Ureter (tissue), 1 donor: ENCODE measurements at places on chromosomes 12 and 14. TPM values are rescaled to one million over a fixed set of nuclear protein-coding genes. Genes with fewer than 3 reads are reported as not detected.

GRCh38 chr14:99459481-99460100 lies 21.1 kb downstream of the SETD3 start:
- DNase-seq: no peak

BHLHE41 gene
- 186 TPM for total RNA-seq

DNA sequence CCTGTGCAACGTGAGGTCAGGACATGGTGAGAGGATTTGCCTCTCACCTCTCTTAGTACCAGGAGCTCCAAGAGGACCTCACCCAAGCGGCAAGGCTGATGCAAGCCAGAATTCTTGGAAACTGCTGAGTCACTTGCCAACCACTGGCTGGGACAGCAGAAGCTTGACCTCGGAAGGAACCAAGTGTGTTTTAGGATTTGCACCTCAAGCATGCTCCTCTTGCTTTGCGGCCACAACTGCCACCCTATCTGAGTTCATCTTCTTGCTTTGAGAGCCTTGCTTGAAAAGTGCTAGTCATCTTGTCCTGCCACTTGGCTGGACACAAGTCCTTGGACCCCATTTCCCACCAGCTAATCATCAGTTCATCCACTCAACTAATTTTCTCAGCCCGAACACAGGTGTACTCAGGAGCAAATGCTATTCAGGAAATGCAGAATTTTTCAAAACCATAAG lies 195.8 kb downstream of the SLC25A21 start:
- DNase-seq: no peak

DNA sequence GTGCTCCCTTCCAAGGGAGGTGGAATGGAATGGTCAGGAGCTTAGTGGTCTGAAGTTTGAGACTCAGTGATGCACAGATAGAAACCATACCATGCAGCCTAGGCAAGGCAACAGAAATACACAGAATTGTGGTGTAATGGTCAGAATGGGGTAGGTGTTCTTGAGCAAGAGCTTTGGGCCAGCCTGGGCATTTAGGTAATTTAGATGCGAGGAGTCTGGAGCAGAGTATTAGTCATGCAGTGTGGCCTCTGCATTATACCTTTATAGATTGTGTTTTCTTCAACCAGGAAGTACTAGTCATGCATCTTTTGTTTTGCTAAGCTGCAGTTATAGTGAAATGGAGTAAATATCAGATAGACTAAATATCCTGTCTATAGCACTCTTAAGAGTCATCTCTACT lies 118.3 kb downstream of the DAAM1 start:
- DNase-seq: no peak

GRCh38 chr12:57517187-57517586 lies 3.1 kb downstream of the DDIT3 start:
- DNase-seq: no peak

DNA sequence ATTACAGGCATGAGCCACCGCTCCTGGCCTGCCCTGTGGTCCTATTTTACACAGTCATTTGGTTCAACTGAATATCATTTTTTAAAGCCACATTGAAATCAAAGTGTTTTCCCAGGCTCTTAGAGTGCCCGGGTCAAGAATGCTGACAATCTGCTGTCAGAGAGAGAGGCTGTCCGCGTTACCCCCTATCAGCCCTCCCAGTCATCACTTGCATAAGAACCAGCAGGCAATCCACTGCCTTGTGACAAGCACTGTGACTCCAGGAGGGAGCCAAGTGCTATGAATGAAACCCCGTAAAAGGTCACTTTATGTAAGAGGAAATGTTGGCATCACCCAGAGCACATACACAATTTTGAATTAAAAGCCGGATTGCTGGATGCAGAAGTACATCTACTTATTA lies 13.5 kb downstream of the PHLDA1 start:
- no peak for DNase-seq

- no peak for DNase-seq
These were observed 54.2 kb downstream of the TGFB3 start for GRCh38 chr14:75927564-75928087.

DNA sequence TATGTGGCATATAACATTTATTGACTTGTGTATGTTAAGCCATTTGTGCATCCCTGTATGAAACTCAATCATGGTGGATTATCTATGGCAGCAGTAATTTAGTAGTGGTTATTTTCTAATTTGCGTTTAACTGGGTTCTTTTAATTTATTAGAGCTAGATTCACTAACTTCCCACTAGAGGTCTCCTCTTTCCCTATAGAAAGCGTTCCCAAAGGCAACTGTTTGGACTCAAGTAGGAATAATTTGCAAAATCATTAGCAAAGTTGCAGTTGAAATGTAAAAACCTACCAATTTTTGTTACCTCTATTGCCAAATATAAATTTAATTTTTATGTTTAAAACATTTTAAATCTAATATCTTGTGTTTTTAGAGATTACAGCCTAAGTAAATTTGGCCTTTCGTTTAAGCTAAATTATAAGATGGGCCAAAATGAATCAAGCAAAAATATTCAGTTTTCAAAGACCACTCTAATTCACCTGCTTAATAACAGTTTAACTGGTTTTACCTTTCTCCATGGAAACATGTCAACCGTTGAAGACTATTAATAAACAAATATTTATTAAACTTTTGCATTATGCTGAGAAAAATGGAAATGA lies 6.0 kb downstream of the DMAC2L start:
- no peak for DNase-seq

DNA sequence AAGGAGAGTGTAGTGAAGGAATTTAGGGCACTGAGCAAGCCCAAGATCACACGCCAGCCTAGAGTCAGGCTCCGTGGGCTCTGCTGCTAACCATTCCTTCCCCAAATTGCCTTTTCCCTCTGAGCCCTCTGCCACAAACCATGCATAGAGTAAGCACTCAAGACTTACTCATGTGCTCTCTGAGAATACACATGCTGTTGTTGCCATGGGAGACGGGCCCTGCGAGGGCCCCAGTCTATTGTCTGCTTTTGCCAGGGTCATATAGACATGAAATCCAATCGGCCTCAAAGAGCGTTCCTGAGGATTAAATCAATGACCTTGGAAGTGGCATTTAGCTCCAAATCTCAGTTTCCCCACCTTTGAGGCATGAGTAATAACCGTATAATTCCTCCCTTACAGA lies 48.7 kb upstream of the WSCD2 start:
- no peak for DNase-seq

OR4N2 gene
- total RNA-seq: not detected

- DNase-seq: no peak
These were observed 19.4 kb downstream of the KRT85 start for GRCh38 chr12:52347551-52348510.

- DNase-seq: no peak
These were observed 54.2 kb upstream of the GZMB start for GRCh38 chr14:24688030-24688658.

EPYC gene
- not detected for total RNA-seq

DNA sequence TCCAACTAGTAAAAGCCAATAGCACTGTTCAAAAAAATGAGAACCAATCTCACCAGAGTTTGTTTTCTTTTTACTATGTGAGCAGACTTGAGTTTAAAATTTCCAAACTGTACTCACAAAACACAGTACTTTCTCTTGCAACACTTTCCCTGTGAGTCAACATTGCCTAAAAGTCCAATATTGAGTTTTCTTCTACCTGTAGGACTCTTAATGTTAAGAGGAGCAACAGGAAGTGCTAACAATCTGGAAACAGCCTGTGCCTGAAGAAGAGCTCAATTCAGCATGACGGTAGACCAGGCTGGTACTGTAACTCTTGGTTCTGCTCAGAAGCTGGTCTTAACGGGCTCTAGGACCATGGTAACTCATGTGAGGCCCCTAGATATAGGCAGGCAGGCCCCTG lies 144.3 kb downstream of the MED13L start:
- DNase-seq: no peak

DNA sequence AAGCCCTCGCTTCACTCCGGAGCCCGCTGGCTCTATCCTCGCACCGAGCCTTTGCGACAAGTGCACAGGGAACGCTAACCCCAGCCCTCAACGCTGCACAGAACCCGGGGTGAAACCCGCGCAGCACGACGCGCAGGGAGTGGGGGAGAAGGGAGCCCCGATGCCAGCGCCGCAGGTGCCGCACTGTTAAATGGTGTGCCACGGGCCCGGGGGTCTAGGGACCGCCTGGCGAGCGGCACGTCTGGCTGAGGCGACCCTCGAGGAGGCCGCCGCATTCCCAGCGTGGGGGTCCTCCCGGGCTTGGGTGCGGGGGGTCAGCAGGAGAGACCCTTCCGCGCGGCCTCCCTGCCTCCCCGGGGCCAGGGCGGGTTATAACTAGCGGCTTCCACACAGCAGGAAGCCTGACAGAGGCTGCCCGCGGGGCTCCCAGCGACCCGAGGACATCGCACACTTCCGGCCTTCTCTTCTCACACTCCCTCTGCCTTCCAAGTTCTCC lies 23.8 kb upstream of the LRTM2 start:
- no peak for DNase-seq

DNA sequence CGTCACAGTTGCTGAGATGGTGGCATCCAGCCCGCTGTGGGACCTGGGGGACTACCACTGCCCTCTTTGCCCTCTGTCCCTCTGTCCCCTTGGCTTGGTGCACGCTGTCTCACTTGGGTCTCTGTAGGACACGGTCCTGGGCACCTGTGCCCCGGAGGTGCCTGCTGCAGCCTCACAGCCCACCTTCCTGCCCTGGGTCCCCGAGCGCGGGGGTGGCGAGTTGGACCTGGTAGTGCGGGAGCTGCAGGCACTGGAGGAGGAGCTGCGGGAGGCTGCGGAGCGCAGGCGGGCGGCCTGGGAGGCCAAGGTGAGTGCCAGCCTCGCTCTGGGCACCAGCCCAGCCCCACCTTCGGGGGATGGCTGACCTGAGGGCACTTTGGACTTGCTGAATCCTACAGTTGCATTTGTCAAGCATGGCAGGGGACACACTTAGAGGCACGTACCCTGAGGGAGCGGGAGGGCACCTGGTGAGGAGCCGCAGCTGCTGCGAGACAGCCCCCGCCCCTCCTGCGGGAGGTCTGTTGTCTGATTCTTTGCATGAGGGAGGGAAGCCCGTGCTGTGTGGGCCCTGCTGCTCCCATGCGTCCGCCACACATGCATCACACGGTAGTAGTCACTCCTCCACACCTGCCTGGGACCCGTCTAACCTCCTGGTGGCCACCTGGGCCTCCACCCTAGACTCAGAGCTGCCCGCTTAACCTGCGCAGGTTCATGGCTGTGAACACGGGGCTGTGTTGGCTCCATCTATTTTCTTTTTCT lies 6.8 kb downstream of the TEDC1 start:
- DNase-seq: no peak

TBX3 gene
- total RNA-seq: 251 TPM

DNA sequence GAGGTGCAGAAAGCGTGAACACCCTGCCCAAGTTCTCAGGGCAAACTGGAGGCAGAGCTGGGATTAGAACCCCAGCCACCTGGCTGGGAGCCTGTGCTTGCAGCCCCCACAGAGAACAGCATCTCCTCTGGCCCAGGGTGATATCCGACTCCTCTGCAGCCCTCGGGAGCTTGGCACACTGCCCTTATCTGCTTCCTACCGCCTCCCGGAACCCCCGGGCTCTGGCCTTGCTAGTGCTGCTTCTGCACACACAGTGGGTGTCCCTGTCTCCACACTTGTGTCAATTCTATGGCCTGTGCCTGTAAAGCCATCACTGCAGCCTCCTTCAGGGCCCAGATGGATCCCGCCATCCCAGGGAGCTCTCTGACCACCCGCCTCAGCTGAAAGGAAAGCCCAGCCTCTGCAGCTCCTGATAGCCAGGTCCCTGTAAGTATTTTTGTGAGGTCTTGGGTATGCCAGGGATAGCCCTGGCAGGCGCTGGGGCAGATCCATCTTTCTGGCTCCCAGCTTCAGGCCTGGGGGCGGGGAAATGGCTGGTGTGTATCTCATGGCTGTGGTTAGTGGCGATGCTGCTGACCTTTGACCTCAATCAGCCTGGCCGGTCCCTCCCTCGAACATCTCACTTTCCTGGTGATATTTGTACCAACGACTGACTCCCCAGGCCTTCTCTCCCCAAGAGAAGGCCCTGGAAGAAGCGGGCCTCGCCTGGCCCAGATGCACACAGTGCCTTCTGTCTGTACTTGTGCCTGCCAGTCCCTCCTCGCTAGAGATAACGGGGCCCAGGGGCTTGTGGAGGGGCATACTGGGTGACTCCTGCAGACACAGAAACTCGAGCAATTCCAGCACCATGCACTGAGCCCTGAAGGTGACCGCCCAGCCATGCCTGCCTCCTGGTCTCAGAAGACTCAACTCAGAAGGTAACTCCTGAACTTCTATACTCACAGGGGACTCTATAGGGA lies 183.8 kb downstream of the CALM1 start:
- DNase-seq: no peak

PMCH gene
- not detected for total RNA-seq

DNA sequence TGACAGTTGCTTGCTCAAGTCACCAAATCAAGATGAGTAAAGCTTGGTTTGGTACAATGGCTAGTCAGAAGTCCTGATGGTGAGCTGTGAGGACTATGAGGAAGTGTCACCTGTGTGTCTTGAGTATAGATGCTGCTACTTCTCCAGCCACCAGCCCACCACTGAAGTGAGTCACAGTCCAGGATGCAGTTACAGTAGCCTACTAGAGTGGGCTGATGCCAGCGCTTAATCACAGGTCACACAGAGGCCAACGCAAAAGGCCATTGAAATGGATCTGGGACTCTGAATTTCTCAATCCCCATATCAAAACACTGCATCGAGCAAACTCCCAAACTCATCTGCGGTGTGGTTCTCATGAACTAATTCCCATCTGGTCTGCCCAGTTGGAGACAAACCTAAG lies 223.1 kb downstream of the ANO6 start:
- DNase-seq: no peak

DEPDC4 gene
- 1.4 TPM for total RNA-seq
